Stimulated activated CD8-positive, alpha-beta memory T cell treated with anti-CD3 and anti-CD28 coated beads, Interleukin-15, amount 100 ng/mL, for 1 hour (primary cell): ENCODE measurements at places on chromosomes 16 and 17.

DNA sequence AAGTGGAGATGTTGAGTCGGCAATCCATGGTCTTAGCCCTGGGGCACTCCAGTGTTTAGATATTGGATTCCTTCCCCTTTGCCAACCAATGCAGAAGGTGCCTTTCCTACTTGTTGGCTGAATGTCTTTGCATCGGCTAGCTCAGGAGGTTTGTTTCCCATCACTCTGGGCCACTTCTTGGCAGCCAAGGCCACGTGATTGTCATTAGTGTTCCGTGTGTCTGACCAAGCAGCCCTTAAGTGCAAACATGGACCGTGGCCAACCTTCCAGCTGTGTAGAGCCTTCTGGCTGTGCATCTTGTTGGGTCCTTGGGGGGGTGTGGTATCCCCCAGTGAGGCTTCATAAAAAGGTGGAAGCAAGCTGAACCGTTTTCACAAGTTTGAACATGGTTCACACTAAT, 66.0 kb downstream of the GNAO1 start:
- no peak for DNase-seq

- DNase-seq, result peak; percentile 27
Measured at GRCh38 chr17:27654654-27655524, 23.9 kb downstream of the LGALS9 start.

GRCh38 chr16:1159325-1159972, 6.5 kb downstream of the CACNA1H start:
- DNase-seq, result no peak

DNA sequence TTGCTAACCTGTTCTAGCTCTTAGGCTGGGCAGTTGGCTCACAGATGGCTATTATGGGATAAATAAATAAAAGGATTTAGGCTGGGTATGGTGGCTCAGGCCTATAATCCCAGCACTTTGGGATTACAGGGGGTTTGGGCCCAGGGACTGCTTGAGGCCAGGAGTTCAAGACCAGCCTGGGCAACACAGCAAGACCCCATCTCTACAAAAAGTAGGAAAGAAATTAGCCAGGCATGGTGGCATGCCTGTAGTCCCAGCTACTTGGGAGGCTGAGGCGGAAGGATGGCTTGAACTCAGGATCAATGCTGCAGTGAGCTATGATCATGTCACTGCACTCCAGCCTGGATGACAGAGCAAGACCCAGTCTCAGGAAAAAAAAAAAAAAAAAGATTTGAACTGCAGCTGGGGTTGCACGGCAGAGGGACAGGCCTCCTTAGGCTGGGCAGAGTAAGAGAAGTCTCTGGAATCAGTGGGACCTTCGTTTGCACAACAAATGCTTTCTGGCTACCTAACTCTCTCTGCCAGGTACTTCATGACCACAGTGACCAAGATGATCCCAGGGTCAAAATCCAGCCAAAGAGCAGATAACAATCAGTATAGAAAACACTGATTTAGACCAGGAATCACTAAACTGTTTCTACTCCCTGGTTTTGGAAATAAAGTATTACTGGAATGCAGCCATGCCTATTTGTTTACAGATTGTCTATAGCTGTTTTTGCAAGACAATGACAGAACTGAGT, 6.8 kb downstream of the RUSF1 start:
- DNase-seq, result no peak

- no peak for DNase-seq
Measured at GRCh38 chr17:46770439-46770817, 48.1 kb downstream of the WNT3 start.

GRCh38 chr16:50279504-50279865, 13.1 kb downstream of the ADCY7 start:
- no peak for DNase-seq

GRCh38 chr16:66926961-66927436, 1.7 kb upstream of the RRAD start:
- no peak for DNase-seq
